ENCODE measurements at places on chromosomes 4 and X.

DNA sequence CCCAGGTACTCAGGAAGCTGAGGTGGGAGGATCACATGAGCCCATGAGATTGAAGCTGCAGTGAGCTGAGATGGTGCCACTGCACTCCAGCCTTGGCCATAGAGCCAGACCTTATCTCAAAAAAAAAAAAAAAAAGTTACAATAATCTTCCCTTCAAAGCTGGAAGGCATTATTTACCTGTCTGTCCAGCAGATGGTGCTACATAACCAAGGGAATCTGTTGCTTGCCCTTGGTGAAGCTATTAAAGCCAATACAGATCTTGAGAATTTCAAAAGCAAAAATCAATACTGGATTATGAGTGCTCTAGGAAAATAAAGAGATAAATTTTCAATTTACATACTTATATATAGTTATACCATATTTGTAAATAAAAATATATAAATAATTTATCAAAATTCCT is 25.9 kb downstream of the PKD2 start:
- DNase-seq = peak; percentile 57

GRCh38 chrX:437661-438390 is 51.1 kb upstream of the PPP2R3B start:
- DNase-seq = no peak

- no peak for DNase-seq
Observed at GRCh38 chr4:138658518-138658917, 357.1 kb upstream of the NOCT start.

GRCh38 chr4:165768281-165768680 is 104.8 kb upstream of the TLL1 start:
- no peak for DNase-seq

DNA sequence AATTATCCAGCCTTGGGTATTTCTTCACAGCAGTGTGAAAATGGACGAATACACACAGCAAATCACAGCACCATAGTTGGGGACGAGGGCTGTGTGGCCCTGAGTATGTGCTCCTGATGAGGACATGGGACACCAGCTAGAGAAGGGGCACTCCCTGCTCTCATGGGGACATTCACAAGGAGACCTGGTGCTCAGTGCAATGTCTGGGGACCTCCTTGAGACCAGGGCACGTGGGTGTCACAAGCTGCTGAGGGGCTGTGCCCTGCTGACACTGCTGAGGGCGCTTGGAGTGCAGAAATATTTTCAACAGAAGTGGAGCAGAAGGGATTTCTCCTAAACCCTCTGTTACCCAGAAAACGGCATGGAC is 65.4 kb downstream of the TRMT44 start:
- DNase-seq = no peak

DNA sequence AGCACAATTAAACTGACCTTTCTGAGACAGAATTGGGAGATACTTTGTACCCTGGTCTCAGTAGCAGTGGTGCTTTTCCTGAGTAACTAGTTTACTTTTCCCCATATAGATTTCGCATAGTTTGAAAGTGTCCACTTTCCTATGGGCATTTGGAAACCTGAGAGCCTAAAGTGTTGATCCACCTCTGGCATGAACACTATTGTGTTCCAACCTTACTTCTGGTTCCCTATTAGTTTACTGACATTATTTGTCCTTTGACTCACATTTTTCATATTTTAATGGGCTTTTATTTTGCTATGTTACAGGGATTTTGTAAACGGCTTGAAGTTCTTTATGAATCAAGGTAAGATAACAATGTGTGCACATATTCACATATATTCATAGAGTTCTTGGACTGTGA is 103.7 kb downstream of the CBLL2 start:
- DNase-seq = no peak

DNA sequence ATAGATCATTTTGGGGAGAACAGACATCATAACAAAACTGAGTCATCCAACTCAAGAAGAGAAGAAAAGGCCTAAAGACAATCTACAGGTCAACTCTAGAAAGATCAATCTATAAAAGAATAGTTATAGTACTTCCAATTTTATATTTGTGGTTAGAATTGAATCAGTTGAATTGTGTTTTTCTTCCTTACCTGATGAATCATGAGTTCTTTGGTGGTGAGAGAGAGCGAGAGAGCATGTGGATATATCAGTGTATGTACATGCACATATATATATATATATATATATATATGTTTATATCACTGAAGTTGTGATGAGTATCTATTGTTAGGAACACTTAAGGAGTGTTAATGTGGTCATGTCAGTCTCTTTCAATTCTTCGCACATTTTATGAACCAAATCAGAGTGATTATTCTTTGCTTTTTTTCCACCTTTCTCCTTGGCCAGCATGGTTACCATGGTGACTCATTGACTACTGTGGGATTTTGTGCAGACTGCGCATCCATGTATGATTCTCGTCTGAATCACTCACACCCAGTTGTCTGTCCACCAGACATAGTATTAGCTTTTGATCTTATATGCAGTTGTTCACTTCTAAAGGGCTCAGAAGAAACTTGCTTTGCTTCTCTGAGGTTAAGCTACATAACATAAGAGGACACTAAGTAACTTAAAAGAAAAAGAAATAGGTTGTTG is 90.4 kb upstream of the RAB40AL start:
- no peak for DNase-seq

DNA sequence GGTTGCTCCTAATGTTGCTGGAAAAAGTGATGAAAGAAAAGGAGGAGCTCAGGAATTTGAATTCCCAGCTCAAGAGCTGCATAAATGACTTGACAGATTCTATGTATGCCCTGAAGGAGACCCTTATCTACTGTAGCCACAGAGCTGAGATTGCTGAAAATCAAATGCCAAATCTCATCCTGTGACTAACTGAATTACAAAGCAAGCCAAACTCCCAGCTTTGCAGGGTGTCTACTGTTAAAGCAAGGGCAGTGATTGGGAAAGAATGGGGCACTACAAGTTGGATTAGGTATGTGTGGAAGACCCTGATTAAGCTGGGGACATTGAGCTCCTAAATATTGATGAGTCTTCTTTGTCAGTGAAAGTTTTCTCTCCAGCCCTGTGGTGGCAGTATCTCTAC is 20.8 kb upstream of the SMIM9 start:
- DNase-seq = no peak

- DNase-seq = no peak
Observed at GRCh38 chrX:147910607-147911006, 1.1 kb upstream of the FMR1 start.

- peak; percentile 6 for DNase-seq
Observed at GRCh38 chrX:132615391-132616131, 126.7 kb upstream of the MBNL3 start.

- no peak for DNase-seq
Observed at GRCh38 chr4:11497972-11498371, 69.3 kb upstream of the HS3ST1 start.

DNA sequence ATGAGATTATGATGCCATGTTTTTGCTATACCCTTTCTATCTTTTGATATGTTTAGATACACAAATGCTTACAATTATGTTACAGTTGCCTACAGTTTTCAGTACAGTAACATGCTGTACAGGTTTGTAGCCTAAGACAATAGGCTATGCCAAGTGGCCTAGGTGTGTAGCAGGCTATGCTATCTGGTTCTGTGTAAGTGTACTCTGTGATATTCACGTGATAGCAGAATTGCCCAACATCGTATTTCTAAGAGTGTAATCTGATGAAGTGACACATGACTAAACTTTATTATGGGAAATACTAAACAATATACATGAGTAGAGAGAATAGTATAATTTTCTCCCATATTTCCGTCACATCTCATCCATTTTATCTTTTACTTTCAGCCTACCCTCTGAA is 97.0 kb downstream of the CLDN22 start:
- DNase-seq = no peak

GRCh38 chrX:121666171-121666570 is 618.8 kb downstream of the GLUD2 start:
- DNase-seq = no peak

GRCh38 chr4:90127706-90128345 is 632 bp downstream of the CCSER1 start:
- no peak for DNase-seq

GRCh38 chr4:89245459-89245858 is 62.1 kb downstream of the GPRIN3 start:
- no peak for DNase-seq

DNA sequence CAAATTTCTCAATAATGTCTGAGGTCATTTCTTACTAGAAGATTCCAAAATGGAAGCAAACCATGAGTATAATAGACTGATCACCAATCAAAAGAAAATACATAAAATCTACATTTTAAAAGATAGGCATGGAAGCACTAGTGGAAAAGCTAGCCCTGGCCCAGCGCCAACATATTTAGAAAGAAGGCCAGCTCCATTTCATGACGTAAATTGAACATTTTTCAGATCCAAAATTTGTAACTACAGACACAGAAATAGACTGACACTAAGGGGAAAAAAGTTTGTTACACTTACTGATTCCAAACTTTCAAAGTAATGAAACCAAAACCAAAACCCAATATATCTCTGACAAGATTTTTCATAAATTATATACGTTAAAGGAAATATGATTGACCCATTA is 117.7 kb downstream of the ADAMTS3 start:
- DNase-seq = no peak

GRCh38 chr4:109738104-109738872 is 8.4 kb upstream of the PLA2G12A start:
- DNase-seq = no peak

GRCh38 chr4:4941751-4942150 is 77.5 kb downstream of the CYTL1 start:
- DNase-seq = no peak

- DNase-seq = no peak
Observed at GRCh38 chr4:183797445-183798300, 107.4 kb upstream of the STOX2 start.

- DNase-seq = no peak
Observed at GRCh38 chr4:45453258-45453853, 670.5 kb downstream of the GABRG1 start.

GRCh38 chrX:3738509-3738908 is 25.1 kb upstream of the PRKX start:
- DNase-seq = no peak

GRCh38 chr4:86947501-86948120 is 12.8 kb downstream of the AFF1 start:
- no peak for DNase-seq

DNA sequence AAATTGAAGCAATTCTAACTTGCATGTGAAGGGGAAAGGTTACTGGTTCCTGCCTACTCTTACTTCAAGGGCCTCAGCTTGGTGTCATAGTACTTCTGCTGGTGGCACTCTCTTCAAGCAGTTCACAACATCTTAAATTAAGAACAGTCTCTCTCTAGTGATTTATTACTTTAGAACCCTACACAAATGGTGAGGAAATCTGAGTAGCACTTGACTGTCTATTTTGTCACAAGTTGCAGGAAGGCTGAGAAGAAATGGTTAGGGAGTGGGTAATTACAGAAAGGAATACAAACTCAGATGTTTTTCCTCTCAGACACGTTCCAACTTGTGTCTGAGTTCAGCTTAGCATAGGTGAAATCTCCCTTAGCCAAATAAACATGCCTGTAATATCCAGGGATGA is 242.3 kb upstream of the GRIA3 start:
- no peak for DNase-seq

DNA sequence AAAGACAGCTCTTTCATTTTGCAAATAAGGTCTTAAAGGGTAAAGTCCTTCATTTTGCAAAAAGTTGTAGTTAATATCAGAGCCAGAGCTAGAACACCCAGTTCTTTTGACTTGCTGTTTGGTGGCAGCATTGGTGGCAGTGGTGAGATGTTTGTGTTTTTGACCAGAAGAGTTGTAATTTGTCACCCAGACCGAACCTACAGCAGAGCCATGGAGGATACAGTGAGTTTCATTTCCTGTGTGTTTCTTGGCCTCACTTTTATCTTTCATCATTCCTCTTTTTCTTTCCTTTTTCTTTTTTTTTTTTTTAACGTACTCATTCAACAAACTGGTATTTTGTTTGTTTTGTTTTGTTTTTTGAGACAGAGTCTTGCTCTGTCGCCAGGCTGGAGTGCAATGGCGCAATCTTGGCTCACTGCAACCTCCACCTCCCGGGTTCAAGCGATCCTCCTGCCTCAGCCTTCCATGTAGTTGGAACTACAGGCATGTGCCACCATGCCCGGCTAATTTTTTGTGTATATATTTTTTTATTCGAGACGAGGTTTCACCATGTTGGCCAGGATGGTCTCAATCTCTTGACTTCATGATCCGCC is 116.4 kb downstream of the AFF1 start:
- no peak for DNase-seq

GRCh38 chr4:100591161-100591876 is 73.5 kb upstream of the EMCN start:
- DNase-seq = no peak
